ENCODE measurements at places on chromosomes 12 and 14.
A peak's percentile ranks its signal among the peaks of the same experiment; 100 is the strongest.

DNA sequence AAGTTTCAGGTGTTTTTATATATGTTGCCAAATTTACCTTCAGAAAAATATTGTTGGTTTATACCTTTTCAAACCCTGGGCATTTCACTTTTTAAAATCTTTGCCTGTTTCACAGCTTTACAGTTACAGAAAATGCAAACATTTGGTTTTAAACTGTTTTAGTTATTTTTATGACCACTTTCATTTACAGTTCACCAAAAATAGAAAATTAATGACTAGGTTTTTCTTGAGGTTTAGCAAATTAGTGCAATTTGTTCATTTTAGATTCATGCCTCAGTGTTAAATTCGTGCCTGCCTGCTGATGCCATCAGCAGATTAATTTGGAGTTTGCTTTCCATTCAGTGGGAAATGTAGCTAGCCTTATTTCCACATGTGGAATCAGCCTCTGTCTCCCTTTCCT, 45.5 kb downstream of the RIC8B start:
- no peak for DNase-seq

DNA sequence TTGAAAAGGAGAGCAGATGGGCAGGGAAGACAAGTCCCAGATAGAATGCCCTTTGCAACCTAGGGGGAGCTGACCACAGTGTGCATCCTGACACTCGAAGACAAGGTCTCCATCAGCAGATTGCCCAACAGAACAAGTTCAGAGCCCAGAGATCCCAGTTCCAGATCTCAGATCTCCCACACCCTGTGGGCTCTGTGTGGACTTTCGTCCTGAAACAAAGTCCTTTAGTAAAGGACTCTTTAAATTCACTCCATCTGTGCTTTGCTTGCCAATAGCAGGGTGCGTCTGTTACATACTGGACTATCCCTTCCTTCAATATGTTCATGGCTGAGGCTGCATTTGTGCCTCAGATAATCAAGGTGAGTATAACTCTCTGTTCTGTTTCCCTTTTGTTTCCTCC, 8.7 kb upstream of the C1RL start:
- no peak for DNase-seq

DNA sequence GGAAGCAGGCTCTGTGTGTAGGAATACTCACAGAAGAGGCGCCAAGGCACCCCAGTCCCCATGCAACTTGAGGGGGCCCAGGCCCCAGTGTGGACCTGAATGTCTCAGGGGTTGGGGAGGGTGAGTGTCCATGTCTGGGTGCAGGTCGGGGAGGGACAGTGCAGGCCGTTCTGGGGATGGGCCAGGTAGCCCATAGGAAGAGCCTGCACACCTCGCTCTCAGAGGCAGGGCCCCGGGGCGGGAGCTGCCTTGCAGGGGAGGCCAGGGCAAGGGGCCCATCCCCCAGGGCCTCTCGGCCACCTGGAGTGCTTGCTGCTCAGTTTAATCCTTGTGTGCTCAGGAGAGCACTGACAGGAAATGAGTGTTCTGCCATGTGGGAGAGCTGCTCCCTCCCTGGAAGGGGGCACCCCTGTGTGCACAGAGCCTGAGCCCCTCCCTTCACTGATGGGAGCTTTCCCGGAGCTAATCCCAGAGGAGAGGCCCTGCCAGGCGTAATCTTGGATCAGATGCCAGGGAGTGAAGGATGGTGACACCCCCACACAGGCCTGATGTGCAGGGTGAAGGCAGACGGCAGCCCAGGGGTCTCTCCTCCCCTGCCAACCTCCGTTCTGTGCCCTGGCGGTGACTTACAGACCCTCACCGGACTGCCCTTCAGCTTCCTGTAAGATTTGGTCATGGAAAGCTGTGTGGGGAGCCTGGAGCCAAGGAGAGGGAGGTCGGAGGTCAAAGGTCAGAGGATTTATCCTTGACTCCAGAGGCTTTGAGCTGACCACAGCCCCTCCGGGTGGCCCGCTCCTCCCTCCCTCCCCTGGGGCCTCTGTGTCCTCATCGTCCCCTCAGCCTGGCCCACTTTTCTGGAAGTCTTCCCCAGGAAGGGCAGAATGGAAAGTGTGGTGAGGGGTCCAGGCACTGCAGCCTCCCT, 24.4 kb upstream of the FBRSL1 start:
- DNase-seq, result no peak

GRCh38 chr14:83416476-83416875, 1882.8 kb upstream of the SEL1L start:
- no peak for DNase-seq

DNA sequence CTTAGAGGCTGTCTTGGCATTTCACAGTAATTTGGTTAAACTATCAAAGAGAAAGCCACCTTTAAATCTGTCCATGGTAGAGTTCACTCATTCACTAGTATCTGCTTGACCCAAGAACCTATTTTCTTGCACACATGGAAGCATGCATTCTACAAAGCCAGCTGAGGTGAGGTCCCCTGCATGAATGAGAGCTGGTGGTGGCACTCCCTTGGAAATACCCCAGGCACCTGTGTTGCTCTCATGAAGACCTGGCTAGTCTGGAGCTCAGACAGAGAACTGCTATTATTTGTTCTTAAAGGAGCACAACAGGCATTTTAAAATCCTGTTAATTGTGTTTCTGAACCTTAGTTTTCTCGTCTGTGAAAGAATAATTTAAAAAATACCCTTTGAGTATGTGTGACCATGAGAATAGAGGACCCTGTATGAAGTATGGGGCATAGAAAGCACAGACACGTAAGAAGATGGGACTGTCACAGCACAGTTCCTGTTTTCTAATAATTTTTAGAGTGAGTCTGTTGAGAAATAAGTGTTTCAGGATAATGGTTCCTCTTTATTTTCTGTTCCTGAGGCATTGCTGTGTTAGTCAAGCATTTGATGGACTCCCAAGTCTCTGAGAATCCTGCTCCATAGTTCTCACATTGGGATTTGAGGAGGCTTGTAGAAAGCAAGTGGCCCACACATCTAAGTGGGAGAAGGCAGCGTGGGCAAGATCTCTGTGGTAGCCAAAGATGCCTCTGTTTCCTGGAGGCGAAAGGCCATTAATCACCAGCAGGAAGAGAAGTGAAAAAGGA, 10.9 kb downstream of the RGS6 start:
- DNase-seq, result no peak

DNA sequence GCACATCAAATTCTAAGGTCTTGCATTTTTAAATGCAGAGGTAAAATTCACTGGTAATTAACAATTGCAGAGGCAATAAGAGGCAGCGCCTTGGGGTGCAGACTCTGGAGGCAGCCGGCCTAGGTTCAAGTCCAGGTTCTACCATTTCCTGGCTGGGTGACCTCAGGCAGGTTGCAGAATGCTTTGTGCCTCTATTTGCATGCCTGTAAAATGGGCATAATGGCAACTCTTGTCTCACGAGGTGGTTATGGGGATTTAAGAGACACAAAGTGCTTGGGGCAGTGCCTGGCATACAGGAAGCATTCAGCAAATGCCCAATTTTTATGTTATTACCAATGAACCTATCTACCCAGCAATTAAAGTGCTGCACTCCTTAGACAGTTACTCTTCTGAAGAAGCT, 180.0 kb upstream of the LHX5 start:
- no peak for DNase-seq

GRCh38 chr12:95173392-95174251, 43.6 kb downstream of the FGD6 start:
- peak; percentile 56 for DNase-seq

DNA sequence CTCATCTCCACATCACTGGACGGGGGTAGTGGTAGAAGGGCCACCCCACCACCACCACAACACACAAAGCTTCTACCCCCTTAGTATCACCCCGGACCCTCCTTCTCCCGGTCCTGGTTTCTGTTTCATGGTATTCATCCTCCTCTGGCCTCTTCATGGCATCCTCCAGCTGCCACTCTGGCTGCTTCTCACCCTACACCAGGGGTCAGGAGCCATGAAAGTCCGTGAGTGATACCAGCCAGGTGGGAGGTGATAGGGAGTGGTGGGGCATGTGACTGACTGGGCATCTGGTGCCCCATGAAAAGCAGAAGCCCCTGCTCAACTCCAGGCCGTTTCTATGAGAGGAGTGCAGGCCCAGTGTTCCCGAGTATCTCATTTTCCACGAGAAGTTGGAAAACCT, 151.4 kb upstream of the HIF1A start:
- no peak for DNase-seq

- peak; percentile 1 for DNase-seq
Observed at GRCh38 chr14:48936849-48937248, 649.3 kb downstream of the RPS29 start.

- DNase-seq, result no peak
Observed at GRCh38 chr14:26594756-26595545, 2.9 kb downstream of the NOVA1 start.

DNA sequence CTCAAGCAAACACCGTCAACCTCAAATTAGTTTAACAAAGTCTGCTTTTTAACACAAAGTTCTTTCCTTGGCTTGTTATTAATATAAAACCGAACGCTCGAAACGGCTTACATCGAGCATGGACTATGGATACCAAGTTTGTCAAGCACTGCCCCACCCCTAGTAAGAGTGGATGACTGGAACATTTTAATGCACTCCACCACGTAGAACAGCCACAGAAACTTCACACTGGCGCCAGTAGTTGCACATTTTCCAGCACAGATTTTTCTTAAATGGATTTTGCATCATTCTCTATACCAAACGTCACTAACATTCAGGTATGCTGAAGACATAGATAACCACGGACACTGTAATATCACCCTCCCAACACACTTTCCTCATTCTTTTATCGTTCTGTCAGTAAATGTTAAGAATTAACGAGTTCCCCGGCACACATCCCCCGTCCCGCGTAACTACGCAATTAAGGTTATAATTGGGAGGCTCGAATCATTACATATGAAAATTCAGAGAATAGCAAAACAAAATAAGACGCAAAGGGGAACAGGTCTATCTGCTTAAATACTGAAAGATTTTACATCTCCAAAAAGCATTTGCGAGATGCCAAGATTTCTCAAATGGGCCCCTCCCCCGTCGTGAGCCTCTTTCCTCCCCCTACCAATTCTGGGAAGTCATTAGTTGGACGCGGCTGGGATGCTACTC, 990 bp downstream of the FERMT2 start:
- DNase-seq, result no peak

DNA sequence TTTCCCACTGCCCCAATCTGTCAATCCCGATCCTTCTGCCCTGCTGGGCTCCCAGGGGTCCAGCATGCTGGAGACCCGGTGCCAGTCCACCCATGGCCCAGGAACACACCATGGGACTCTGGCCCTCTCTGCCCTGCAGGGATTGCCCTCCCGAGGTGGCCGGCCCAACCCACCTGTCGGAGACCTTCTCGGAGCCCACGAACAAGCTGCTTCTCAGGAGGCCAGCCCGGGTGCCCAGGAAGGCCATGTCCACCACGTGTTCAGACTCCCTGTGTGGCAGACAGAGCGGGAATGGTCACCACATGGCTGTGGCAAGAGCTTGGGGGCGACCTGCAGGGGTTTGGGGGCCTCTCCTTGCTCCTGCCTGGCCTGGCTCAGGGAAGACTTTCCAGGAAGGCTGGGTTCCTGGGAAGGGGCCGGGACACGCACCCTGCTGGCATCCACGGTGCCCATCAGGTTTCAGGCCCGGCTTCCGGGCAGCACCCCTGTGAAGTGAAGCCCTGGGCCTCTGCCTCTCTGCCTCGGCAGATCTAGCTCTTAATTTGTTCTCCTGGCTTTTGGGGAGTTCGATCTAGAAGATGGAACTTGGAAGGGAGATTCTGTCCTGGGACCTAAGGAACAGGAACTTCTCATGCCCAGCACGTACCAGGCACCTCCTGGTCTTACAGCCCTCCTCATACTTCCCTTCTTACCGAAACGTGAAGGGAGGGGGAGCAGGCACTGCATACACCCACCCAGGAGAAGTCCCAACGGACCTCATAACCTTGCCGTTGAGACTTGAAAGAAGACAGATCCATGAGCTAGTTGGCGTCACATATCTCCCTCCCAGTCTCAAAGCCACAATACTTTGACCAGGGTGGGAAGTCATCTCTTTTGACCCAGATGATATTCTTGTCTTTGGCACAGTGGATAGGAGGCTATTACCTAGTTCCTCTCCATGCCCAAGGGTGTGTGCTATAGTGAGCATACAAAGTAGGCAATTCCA, 26.3 kb downstream of the LRTM2 start:
- no peak for DNase-seq

- DNase-seq, result no peak
Observed at GRCh38 chr12:14075797-14076393, 94.5 kb upstream of the GRIN2B start.

GRCh38 chr14:94098326-94098992, 12.1 kb upstream of the IFI27 start:
- peak; percentile 85 for DNase-seq

DNA sequence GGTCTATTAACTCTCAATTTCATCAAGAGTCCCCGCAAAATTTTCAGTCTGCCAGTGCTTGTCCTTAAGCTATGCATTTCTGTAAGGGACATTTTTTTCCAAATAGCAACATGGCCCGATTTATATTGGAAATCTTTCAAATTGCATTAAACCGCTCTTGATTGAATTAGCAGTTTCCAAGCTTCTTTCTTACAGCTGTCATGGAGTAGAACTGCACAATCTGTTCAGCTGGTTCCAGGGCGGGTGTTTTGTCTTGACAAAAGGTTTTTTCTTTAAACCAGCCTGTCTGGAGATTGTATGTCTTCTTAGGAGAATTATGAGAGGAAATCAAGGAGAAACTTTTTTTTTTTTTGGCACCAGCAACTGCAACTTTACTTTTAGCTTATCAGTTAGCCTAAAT, 185.8 kb downstream of the ALG10B start:
- no peak for DNase-seq

DNA sequence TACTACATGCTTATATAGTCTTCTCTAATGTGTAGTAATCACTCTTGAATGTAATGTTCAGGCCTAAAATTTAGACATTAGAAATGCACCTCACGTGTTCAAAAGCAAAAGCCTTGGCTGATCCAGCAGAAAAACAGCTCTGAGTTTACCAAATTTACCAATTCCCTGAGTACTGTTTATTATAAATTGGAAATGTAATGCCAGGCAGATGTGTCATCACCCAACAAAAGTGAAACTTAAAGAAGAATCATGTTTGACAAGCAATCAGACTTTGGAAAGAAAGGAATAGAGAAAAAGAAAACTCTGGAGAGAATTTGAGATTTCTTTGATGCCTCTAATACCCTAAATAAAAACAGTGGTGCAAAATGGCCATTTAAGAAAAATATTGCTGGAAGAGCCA, 26.5 kb upstream of the STRAP start:
- DNase-seq, result no peak

- DNase-seq, result no peak
Observed at GRCh38 chr14:90999299-90999698, 61.1 kb downstream of the RPS6KA5 start.

DNA sequence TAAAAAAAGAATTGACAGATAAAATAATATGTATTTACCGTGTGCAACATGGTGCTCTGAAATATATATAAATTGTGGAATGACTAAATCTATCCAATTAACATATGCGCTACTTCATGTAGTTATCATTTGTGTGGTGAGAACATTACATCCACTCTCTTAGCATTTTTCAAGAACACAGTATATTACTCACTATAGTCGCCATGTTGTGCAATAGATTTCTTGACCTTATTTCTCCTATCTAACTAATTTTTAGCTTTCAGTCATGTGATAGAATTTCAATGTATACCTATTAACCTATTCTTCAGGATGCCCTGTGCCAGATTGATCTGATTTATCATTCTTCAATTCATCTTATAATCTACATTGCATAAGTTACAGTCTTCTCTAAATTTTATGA, 178.6 kb downstream of the BCAT1 start:
- DNase-seq, result no peak

- DNase-seq, result no peak
Observed at GRCh38 chr12:5488626-5488955, 56.7 kb downstream of the NTF3 start.

All from fibroblast of skin of left biceps (primary cell).